ENCODE measurements at places on chromosomes 11 and 22.

GRCh38 chr11:60457576-60457975, 1.9 kb downstream of the MS4A1 start:
- DNase-seq = no peak

DNA sequence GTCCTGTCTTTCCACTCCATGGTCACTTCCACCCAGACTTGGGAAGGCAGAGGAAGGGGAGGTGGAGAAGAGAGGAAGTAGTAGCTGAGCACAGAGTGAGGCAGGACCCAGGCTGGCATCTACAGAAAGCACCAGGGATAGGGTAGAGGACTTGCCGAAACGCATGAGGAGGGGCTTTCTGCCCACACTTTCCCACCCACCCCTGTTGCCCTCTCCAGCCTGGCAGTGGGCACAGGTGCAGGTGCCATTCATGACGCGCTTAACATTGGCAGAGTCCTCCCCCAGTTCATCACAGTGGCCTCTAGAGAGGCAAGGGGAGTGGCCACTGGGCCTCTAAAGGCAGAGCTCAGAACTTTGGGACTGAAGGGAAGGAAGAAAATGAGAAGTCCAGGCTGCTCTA, 81.9 kb downstream of the FEZ1 start:
- no peak for DNase-seq

- DNase-seq = peak; percentile 60
Observed at GRCh38 chr11:32225571-32226285, 134.9 kb downstream of the RCN1 start.

DNA sequence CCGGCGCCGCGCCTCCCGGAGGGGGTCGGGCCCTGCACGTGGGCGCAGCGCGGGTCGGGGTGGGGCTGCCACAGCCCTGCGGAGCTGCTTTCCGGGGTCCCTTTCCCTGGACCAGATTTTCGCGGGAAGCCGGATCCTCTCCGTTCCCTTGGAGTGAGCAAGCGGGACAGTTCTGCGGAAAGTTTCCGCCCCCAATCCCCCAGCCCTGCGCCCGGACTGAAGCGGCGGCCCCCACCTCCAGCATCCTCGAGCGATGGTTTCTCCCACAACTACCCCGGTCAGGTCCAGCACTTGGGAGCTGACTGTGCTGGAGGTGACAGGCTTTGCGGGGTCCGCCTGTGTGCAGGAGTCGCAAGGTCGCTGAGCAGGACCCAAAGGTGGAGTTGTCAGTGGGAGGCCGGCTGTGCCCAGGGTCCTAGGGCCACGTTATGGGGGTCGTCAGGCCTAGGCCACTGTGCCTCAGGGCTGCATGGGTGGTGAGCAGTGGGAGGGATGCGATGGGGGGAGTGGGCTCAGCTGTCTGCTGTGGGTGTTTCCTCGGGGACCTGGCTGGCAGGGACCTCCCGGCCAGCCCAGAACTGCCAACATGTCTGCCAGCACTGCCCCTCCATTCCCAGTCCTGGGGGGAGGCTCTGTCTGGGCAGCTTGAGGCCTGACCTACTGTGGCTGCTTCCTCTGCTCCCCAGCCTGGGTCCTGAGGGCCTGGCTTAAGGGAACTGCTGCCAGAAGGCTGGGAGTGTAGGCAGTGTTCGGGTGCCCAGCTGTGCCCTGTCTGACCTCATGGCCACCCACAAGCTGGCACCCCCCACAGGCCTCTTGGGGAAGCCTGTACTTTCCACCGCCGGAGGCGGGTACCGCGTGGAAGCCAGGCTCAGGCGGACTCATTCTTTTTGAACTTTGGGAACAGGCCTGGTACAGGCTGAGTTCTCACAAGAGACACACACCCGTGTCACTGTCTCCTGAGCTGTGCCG, 726 bp downstream of the ST3GAL4 start:
- no peak for DNase-seq

GRCh38 chr11:85705800-85706199, 19.8 kb upstream of the CCDC89 start:
- no peak for DNase-seq

DNA sequence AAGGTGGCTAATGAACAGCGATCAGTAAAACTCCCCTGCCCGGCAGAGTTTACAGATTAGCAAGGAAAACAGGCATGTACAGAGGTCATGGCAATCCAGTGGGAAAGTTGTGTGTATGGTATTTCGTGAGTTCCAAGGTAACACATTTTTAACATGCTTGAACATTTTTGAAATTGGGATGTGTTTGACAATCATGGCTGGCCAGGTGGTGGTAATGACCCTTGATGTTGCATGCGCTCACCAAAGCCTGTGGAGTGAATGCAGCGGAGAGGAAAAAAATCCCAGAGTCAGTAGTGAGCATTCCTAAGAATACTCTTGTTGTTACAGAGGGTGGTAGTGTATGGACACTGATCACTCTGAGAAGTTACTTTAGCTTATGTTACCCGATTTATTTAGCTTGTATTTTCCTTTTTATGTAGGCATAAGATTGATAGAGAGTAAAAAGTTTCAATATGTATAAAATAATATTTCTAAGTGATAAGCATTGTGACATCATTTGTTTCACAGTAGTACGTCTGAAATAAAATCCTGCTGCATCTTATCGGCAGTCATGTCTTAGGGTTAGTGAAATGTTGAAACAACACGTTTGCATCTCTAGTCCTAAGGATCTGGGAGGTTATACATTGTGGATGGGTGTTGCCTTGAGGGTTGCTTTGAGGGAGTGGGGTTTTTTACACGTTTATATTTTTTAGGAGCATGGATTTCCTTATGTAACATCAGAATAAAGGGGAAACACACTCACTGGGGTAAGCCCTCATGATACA, 8.7 kb downstream of the TEAD1 start:
- no peak for DNase-seq

DNA sequence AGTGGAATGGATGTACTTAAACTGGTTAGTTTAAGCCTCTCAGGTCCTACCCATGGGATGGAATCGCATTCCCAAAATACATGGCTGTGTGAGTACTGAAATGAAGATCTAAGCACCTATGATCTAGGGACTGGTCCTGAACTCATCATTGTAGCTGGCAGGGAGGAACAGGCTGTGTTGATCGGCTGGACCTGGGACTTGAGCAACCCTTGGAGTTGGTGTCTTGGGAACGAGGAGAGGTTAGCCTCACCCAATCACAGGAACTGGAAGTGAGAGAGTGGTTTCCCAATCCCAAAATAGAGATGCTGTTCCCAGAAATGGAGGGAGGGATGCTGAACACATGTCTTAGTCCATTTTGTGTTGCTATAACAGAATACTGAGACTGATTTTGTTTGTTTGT, 16.4 kb upstream of the ASCC2 start:
- no peak for DNase-seq

GRCh38 chr11:15048616-15049015, 24.8 kb upstream of the CALCB start:
- no peak for DNase-seq

- DNase-seq = no peak
Observed at GRCh38 chr22:19051381-19052072, 70.7 kb downstream of the DGCR2 start.

DNA sequence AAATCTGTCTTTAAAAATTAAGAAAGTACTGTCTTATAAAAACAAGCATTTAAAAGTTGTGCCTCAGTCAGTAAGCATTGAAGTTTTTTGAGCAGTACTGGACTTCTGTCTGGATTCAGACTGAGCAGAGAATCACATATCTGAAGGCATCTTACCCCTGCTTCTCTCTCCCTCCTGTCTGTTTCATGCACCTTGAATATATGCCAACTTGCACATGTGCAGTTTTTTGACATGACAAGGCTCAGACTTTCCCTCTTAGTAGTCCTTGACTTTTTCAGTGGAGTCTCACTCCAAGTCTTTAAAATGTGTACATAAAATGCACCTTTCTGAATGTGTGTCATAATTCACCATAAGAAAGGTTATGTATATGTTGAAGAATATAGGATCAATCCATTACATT, 19.8 kb downstream of the SPECC1L start:
- DNase-seq = no peak

GRCh38 chr11:95853138-95853537, 62.8 kb downstream of the CEP57 start:
- no peak for DNase-seq

- no peak for DNase-seq
Observed at GRCh38 chr22:41927813-41928212, 1.2 kb upstream of the TNFRSF13C start.

- DNase-seq = no peak
Observed at GRCh38 chr22:38489142-38489541, 17.0 kb downstream of the DDX17 start.

DNA sequence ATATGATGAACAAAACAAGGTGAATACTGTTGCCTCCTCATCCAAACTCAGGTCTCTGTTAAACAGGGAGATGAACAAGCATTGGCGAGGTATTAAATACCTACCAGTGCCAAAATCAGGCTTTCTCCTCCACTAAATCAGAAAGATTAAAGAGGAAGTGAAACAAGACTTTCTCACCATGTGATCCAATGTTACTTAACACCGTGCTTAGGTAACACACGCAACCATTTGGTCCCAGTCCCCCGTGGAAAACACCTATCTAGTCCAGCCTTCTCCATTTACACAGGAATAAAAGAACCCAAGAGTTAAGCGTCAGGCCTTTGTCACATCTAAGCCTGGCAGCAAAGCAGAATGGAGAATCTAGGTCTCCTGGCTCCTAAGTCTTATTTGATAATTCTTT, 34.5 kb downstream of the TENM4 start:
- no peak for DNase-seq

GRCh38 chr11:60316317-60316716, 10.7 kb upstream of the MS4A6E start:
- DNase-seq = no peak

DNA sequence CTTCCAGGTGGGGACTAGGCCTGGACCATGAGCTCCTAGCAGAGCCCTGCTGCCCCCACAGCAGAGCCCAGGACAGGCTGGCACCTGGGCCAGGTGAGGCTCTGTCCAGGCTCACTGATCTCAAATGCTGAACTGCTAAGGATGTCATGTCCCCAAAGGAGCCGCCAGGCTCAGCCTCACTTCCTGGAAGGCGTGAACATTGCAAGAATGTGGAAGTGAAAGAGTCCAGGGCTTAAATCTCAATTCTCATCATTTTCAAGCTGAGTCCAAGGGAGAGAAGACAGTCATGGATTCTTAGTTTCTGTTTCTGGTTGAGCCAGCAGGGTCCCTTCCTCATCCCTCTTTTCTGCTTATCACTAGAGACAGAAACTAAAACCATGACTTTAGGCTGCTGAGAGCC, 5.0 kb downstream of the ASCL2 start:
- DNase-seq = no peak

DNA sequence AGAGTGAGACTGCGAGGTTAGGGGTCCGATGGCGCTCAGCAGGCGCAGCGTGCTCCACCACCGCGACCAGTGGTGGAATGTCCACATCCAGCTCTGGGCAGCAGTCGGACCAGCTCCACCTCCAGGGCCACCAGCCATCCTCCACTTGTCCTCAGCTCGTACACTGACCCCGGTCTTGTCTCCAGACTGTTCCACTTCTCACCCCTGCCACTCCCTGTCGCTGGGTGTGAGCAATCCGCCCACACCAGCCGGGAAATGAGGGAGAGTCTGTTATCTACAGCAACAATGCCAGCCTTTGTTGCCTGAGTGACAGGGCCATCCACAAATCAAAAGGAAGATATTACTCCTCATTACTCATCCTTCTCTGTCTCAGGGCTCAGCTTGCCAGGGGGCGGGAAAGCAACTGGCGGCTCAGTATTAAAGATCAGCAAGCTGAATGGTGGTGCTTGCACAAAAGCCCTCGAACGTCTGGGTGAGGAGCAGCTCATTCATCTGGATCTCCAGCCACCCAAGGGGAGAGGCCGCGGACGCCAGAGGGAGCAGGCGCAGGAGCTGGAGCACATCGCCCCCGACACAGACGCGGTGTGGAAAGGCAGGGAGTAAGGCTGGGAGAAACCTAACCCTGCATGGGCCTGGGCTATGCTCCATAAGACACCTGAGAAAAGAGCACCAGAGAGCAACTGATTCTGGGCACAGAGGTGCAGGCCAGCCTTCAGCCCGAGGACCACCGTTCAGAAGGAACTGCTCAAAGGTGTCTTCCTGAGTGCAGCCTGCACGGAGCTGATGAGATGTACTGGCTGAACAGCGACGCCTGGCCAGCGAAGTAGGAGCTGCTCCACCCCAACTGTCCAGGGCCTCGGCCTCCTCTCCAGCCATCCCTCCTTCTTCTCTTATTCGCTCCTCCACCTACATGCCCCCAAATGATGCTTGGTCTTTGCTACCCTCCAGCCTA, 21.9 kb downstream of the IGSF9B start:
- no peak for DNase-seq

- DNase-seq = no peak
Observed at GRCh38 chr11:101010899-101011298, 118.7 kb downstream of the PGR start.

- DNase-seq = no peak
Observed at GRCh38 chr22:37741312-37741795, 44.5 kb downstream of the TRIOBP start.

DNA sequence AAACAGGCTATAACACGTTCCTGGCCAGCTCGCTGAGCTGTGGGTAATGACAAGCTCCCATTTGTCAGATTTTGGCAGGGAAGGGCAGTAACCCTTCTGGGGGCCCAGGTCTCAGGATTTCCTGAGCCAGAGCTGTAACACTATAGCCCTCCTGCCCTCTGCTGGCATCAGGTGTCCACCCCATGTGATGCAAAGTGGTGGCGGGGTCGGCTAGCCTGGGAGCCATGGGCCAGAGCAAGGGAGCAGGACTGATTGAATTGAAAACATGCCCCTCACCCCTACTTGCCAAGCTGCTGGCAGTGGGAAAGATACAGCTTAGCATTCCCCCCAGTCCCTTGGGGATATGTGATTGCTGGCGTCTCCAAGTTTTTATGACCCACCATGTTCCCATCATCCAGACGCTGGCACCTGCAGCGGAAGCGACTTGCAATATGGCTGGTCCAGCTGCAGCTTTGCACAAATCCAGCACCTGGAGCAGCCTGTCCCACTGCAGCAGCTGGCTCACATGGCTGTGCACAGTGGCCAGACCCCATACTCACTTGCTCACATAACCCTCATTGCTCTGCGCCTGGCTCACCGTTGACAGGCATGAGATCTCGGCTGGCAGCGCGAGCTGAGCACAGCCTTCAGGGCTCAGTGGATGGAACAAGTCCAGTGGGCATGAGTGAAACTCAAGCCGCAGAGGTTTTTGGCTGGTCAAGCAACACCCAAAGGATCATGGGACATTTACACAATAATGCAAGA, 1147.8 kb downstream of the JRKL start:
- DNase-seq = peak; percentile 59

All from NCI-H2171 (cell line).